NCI-H1417 (cell line): ENCODE measurements at places on chromosomes 7 and 10.
A peak's percentile ranks its signal among the peaks of the same experiment; 100 is the strongest.

- DNase-seq, result no peak
These were observed 75.1 kb downstream of the ANKRD61 start for GRCh38 chr7:6106140-6106904.

- no peak for DNase-seq
These were observed 11.5 kb downstream of the ZNF273 start for GRCh38 chr7:64914557-64914956.

DNA sequence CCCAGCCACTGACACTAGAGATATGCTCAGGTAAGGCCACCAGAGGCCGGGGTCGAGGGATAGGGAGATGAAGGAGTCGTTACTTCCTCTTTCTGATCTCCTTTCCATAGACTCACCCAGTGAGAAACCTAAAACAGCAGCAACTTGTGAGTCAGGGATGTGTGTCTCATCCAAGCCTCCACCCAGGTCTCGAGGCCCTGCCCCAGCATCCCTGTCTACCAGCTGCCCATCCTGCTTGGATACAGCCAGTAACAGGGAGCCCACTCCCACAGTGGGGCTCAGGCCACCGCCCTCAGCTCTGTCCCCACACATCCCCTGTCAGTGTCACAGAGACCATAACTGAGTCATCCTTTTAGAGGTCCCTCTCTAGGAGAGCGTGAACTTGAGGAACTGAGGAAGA lies 49.6 kb upstream of the CHST15 start:
- DNase-seq, result no peak

GRCh38 chr7:15446280-15446679 lies 115.5 kb downstream of the AGMO start:
- no peak for DNase-seq

GRCh38 chr7:73429215-73429614 lies 4.4 kb upstream of the FZD9 start:
- DNase-seq, result peak; percentile 90

- DNase-seq, result no peak
These were observed 96.3 kb downstream of the RNF216 start for GRCh38 chr7:5685205-5685604.

DNA sequence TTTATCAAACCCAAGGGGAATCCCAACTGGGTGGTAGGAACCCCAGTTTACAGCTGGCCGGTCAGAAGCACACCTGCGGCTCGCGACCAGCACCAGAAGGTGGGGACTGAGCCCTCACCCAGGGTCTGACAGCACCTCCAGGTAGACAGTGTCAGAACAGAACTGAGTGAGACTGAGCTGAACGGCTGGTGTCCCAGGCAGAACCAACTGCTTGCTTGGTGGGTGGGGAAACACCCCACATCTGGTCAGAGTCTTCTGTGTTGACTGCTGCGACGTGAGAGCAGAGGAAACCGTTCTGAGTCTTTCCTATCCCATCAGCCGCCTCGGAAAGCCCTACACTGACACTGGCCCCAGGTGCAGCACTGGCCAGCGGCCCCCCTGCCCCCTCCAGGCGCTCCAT lies 160.7 kb downstream of the MAD1L1 start:
- no peak for DNase-seq

- no peak for DNase-seq
These were observed 605 bp downstream of the SUFU start for GRCh38 chr10:102504179-102504975.

- no peak for DNase-seq
These were observed 19.1 kb downstream of the DENND2A start for GRCh38 chr7:140621401-140622021.

GRCh38 chr10:79176949-79177602 lies 108.3 kb downstream of the ZMIZ1 start:
- no peak for DNase-seq

DNA sequence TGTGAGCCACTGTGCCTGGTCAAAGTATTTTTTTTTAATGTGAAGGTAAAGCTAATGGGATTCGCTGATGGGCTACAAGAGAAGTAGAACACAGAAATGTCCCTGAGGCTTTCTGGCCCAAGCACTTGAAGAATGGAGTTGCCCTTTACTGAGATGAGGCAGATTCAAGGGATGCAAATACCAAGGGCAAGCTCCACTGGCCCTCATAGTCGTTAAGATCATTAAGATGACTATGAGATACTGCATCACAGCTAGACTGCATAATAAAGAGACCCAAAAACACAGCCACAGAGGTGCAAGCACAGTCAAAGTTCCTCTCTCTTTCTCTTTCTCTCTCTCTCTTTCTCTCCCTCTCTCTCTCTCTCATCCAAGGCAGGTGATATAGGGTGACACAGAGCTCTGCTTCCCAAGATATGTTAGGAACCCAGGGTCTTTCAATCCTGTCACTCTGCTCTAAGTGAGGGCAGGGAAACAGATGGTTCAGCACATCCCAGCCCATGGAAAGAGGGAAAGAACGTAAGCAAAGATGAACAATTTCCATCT lies 117.4 kb downstream of the SFMBT2 start:
- no peak for DNase-seq

DNA sequence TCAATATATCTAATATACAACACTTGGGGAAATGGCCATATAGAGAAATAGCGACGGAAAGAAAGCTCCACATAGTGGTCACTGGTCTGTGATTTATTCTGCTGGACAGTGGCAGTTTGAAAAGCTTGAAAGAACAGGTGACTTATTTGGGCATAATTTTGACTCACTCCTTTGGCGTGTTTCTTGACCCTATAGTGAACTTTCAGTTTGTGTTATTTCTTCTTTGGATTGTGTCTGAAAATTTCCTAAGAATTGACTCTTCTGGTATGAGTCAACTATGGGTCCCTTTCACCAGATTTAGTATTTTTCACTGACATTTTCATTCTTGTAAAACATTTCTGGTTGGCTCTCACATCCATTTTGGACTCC lies 25.8 kb upstream of the IMMP2L start:
- no peak for DNase-seq

DNA sequence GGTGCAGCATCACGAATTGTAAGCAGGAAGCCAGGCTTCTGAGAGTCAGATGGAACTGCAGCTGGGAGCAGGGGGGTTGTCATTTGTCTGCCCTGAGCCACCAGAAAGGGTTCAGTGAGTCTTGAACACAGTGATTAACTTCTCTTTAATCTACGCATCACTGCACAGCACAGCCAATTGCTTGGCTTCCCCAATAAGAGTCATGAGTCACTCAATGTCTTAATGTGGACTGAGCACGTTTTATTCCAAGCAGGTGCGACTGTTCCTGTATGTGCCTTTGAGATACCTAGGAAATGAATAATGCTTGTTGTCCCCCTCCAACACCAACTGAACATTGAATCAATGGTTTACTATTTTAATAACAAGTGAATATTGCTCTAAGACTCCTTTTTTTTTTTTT lies 26.0 kb upstream of the PLEKHA1 start:
- peak; percentile 70 for DNase-seq

- DNase-seq, result peak; percentile 7
These were observed 118.7 kb upstream of the GDF10 start for GRCh38 chr10:47181052-47181849.

- DNase-seq, result no peak
These were observed 42.5 kb downstream of the CCDC71L start for GRCh38 chr7:106618480-106618879.

DNA sequence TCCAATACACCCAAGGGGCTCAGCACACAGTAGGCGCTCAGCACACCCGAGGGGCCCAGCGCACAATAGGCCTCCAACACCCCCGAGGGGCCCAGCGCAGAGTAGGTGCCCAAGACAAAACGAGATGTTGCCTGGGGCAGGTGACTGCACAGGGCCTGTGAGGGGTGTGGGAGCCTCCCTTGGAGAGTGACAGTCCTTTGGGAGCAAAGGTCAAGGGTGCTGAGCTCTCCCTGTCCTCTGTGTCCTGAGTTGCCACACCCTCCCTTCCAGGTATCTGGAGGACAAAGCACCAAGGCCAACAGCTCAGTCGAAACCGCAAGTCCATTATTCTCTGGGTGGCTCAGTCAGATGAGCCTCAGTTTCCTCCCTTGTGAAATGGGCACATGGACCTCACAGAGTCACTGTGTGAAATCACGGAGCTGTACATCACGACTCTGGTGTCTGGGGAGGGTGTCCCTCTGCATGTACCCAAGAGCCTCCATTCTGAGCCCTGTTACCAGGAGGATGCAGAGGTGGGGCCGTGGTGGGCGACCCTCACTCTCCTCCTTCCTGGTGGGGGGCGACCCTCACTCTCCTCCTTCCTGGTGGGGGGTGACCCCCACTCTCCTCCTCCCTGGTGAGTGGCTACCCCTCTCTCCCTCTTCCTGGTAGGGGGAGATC lies 81.3 kb downstream of the FOXL3 start:
- DNase-seq, result no peak

GRCh38 chr7:52962402-52963076 lies 72.9 kb upstream of the POM121L12 start:
- no peak for DNase-seq

- no peak for DNase-seq
These were observed 1.5 kb upstream of the SFR1 start for GRCh38 chr10:104120512-104120902.

GRCh38 chr10:57333880-57334279 lies 933.8 kb downstream of the IPMK start:
- no peak for DNase-seq

DNA sequence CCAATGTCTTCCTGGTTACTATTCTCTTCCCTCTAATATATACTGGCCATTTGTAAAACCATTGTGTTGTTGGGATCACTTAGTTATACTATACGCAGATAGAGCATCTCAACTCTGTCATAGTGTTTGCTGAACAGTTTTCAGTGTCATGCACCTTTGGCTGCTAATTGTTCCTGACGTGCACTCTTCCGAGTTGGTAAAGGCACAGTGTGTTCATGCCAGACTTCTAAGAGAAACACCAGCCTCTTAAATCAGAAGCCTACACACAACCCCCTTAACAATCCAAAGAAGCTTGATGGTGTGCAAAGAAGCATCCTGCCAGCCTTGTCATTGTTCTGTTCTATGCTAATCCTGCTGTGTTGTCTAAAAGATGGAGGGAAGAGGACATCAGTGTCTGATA lies 131.1 kb downstream of the MAPK8 start:
- no peak for DNase-seq

DNA sequence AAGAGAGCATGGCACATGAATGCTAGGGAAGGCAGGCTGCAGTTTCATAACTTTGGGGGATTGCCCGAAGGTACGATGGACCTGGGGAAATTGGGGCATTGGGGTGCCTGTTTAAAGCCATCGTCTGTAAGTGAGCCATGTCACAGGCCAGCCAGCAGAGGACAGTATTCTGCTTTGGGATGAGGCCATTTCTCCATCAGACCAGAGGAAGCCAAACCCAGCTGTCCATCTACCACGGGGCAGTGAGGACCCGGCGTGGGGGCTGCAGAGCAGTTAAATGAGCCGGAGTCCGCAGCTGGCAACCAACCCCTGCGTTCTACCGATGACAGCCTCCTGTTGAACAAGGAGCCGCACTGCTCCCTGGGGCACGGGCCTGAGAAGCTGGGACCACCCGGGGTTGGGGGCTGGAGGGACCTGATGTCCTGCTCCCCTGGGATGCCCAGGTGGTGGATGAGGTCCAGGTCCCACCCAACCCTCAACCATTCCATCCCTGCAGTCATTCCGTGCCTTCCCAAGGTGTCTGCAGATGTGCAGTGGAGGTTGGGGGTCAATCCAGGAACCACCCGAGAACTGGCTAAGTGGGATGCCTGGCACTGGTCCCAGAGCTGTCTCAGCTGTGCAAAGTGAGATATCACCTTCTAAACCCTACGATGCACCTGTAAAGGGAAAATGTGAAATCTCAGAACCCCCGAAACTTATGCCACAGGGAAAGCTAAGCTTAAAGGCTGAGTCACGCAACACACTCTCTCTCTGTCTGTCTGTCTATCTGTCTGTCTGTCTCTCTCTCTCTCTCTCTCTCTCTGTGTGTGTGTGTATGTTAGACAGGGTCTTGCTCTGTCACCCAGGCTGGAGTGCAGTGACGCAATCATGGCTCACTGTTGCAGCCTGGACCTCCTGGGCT lies 12.1 kb upstream of the RHBDD2 start:
- DNase-seq, result peak; percentile 60
